ENCODE measurements at places on chromosomes 1 and 21. TPM values are rescaled to one million over a fixed set of nuclear protein-coding genes. Genes with fewer than 3 reads are reported as not detected.

DNA sequence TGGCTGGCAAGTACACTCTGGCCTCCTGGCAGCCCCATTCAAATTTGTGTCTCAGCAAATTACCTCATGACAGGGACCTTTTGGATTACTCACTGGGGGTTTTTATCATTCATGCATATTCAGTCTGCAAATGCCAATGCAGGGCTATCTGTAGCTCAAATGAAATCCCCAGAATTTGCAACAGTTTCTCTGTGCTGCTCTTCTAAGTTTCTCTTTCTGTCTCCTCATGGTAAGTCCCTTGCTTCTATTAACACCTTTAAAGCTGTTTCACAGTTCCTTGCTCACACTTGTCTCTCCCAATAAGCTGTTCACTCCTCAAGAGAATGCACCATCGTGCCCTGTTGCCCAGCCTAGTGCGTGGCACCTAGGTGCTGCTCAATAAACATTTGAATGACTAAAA, 3.3 kb upstream of the FAM78B start:
- DNase-seq, result no peak

The SLC35D1 gene
- total RNA-seq, result 25.0 TPM

The ROR1 gene
- 10.3 TPM for total RNA-seq

DNA sequence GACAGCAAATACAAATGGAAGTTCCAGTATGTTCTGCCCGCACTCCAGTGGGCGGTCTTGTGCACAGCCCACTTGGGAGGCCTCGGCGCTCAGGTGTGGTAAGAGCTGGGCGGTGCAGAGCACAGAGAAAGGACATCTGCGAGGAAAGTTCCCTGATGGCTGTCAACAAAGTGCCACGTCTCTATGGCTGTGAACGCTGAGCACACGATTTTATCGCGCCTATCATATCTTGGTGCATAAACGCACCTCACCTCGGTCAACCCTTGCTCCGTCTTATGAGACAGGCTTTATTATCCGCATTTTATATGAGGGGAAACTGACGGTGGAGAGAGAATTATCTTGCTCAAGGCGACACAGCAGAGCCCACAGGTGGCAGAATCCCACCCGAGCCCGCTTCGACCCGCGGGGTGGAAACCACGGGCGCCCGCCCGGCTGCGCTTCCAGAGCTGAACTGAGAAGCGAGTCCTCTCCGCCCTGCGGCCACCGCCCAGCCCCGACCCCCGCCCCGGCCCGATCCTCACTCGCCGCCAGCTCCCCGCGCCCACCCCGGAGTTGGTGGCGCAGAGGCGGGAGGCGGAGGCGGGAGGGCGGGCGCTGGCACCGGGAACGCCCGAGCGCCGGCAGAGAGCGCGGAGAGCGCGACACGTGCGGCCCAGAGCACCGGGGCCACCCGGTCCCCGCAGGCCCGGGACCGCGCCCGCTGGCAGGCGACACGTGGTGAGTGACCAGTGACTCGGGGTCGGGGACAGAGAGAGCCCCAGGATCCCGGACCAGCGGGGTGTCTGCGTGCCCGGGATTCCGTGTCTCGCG, at the start of gene IL12RB2:
Gene IL12RB2 (plus strand): TSS at position 623 of the 810 bp plus-strand sequence. CDS start 12,496 bp downstream, outside the sequence.
- no peak for DNase-seq

DNA sequence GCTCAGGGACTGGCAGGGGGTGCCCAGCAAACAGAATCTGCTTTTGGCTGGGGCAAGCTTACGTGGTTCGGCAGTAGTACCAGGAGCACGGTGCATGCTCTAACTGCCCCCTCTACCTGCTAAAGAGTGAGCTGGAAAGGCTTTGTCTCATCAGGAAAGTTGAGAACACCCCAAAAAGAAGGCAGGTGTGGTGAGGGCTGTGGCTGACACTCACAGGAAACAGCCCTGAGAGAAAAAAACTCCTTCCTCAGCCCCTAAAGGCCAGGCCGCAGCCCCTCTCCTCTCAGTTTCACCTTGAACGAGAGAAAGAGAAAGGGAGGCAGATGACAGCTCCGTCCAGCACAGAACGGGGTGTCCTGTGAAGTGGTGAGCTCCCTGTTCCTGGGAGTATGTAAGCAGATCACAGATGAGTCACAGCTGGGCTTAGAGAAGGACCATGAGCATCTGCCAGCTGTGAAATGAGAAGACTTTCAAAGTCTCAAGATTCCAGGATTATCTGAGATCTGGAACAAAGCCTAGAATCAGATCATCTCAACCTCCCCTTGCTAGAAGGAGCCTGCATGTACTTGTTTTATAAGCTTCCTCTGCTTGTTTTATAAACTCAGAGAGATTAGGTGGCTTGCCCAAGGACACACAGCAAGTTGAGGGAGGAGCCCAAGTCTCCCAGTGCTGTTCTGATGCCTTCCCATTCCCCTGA, 13.4 kb downstream of the LAPTM5 start:
- DNase-seq, result peak; percentile 71

DNA sequence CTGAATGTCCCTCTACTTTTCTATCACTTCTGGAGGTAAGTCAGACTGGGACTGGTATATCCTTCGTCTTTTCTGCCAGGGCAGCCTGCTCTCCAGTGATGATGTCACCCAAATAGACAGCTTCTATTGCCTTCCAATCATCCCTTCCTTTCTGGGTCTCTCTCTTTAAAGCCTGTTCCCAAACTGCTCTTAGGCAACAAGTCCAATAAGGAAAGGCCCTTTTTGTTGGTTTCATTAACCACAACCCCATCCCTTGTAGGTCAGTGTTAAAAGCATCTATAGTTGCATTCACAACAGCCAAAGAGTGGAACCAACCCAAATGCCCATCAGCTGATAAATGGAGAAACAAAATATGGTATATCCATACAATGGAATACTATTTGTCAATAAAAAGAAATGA, 114.4 kb downstream of the CNIH3 start:
- peak; percentile 18 for DNase-seq

DNA sequence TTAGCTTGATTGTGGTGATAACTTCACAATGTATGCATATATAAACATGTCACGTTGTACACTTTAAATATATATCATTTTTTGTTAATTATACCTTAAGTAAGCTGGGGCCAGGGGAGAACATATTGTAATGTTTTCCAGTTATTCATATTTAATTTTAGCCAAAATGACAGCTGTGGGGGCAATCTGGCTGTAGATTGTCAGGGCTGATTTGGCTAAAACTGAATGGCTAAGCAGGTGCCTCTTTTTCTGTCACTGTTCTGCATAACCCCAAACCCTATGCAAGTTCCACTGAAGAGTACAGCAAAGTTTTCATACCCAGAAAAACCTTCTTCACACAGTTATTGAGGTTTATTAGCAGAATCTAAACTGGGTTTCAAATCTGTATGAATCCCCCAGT, 318.2 kb downstream of the PTPRC start:
- no peak for DNase-seq

DNA sequence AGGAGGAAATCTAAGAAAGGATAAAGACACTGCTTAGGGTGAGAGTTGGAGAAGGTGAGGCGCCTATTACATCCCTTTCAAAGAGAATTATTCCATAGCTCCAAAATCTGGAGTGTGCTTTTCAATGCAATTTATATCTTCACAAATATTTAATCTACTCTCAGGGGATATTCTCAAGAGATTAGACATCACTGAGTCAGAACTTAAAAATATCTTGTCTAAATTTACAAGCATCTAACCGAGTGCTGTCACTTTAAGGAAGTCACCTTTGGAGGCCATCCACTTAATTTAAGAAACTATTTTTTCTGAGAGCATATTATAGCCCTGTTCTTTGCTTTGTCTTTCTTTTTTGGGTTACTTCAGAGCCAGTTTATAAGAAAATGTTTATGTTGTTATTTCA, 134.6 kb downstream of the TNFSF18 start:
- DNase-seq, result no peak

DNA sequence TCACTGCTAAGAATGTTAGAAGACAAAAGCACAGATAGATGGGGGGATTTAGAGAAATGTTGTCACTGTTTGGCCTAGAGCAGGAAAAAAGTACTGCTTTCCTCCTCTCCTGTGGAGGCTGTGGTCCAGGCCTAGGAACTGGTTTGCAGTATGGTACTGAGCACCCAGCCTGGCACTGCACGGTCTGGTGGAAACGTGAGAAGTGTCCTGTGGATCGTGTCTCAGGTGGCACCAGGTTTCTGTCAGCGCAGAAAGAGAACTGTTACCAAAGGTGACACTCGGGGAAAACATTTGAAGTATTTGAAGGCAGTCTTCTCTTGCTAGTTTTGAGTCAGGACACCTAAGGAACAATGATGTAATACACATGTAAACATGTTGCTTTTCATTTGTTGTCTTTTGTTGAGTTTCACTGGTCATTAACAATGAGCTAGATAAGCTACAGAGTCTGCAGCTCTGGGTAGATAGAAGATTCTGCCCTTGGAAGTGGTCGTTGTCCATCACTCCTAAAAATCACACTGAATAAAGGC, 63.0 kb downstream of the B3GALNT2 start:
- no peak for DNase-seq

The RAP1GAP gene
- total RNA-seq, result not detected

The GNPAT gene
- 53.1 TPM for total RNA-seq

All from fibroblast of villous mesenchyme (primary cell).